ENCODE measurements at places on chromosomes 16 and 17. TPM values are rescaled to one million over a fixed set of nuclear protein-coding genes. Genes with fewer than 3 reads are reported as not detected.
A peak's percentile ranks its signal among the peaks of the same experiment; 100 is the strongest.

- DNase-seq = peak; percentile 91
Observed at GRCh38 chr16:84970447-84971127, 40.7 kb downstream of the ZDHHC7 start.

- peak; percentile 52 for DNase-seq
Observed at GRCh38 chr16:20849589-20850390, 43.5 kb downstream of the REXO5 start.

The ARHGAP44 gene
- total RNA-seq = 9.2 TPM

The CCT6B gene
- 0.48 TPM for total RNA-seq

GRCh38 chr16:75225092-75225491 is 6.3 kb downstream of the CTRB1 start:
- peak; percentile 73 for DNase-seq

GRCh38 chr16:30658731-30659506 is 688 bp downstream of the FBRS start:
- DNase-seq = peak; percentile 91

DNA sequence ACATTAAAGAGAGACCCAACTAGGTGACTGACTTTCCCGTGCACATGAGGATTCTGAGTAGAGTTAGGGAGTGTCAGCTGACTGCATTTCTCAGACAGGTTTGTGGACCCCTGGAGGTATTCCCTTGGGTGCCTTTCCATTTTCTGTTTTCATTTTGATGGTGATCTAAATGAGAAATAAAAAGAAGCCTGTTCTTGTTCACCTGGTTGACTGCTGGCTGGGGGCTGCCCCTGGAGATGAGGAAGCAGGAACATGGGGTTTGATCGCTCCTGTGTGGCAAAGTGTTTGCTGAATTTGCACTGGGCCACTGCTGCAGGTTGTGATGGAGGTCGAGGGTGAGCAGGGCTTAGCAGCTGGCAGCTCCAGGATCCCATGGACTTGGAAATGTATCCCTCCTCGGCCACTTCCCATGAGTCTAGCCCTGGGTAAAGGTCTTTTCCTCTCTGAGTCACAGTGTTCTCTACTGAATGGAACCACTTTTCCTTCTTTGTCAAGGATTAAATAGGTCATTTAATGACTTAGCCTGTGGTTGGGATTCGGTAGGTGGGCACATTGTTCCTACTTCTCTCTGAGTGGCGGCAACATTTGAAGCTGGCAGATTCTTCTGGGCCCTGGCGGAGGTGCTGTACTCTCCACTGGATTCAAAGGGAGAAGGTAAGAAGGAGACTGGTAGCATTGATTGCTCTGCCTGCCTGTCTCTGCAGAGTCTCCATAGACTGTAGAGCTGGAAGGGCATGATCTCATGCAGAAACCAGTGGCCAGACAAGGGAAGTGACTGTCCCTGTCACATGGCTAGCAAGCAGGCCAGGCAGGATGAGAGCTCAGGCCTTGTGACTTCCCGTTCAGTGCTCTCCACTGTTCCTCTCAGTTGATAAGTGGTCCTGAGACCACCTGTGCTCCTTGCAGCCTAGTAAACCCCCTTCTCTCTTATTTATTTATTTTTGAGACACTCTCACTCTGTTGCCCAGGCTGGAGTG is 17.9 kb downstream of the SNX29 start:
- DNase-seq = no peak

DNA sequence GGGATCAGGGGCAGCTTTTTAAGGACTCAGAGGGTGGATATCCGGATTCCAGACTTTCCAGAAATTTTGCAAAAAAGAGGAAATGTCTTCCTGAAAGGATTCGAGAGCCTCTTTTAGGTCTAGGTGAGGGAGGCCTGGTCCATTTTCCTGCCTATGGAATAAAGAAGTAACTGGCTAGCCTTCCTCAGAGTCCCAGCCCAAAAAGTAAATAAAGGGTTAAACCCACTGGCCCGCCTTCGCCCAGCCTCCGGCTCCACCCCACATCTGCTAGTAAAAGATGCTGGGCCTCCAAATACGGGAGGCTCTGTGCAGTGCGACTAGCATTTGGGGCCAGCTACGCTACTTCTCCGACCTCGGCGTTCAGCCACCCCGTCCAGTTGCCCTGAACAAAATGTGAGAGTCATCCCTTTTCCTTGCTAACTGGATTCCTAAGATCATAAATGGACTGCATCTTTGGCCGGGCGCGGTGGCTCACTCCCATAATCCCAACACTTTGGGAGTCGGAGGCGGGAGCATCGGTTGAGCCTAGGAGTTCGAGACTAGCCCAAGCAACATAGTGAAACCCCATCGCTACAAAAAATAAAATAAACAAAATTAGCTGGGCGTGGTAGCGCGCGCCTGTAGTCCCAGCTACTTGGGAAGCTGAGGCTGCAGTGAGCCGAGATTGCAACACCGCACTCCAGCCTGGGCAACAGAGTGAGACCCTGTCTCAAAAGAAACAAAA is 824 bp upstream of the MPP2 start:
- DNase-seq = peak; percentile 82

The ADCY9 gene
- total RNA-seq = 6.5 TPM

DNA sequence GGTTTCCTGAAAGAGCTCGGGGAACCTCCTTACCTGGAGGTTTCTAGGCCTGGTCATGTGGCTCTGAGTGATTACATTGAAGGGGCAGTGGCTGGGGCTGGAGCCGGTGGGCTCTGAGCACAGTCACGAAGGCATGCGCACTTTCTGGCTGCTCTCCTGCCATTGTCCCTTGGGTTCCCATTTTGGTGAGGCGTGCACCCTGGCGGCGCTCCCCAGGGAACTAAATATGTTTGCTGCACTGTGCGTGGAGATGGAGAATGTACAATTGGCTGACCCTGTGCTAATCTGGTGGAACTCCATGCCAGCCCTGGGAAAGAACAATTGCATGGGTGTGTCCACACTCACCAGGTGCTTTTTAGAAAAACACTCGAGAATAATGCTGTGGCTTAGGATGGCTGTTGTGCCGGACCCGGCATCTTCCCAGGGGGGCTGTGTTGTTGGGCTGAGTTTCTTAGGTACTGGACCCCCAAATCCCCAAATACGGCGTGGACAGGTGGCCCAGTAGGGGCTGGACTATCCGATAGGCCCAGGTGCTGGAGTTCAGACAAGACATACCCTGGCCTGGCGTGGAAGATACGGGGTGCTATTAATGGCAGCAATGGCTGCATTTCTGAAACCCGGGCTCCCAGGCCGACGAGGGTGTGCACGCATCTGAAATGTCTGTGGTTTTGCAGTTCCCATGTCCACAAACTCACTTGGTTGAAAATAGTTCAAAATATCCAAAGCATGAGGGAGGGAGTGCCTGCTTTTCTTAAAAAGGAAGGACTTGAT is 230.5 kb downstream of the SEC14L1 start:
- DNase-seq = peak; percentile 37
